LNCaP clone FGC (cell line): ENCODE measurements at places on chromosomes 5 and 9.

DNA sequence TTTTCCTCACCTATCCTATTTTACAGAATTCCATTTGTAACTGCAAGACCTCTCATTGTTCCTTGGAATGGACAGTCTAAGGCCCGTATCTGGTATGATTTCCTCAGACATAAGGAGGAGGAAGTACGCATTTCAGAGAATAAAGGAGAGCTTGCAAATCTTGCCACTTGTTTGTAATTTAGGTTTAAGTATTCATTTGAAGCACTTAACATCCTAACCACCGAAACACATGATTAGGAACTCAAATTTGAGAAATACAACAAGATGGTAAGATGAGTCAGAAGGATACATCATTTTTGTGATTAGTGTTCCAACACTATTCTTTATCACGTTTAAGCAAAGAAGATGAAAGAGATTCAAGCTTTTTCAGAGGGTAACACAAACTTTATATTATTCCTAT is 3.9 kb upstream of the ZCCHC9 start:
- no peak for DNase-seq

DNA sequence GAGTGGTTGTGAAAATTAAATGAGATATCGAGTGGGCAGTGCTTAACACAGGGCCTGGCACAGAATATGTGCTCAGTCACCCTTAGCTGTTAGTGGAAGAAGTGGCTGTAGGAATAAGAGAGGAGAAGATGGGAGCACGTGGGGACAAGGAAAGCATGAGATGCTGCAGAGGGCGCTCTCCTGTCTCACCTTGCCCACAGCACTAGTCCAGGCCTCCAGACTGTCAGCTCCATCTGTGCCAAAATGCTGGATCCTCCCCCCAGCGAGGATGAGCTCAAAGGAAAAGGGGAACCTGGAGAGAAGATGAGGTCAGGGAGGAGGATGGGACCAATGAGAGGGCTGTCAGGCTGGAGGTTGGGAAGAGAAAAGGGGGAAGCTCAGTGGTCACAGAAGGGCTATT is 12.5 kb downstream of the ARAP3 start:
- DNase-seq: no peak

GRCh38 chr5:41636605-41637004 is 126.2 kb upstream of the PLCXD3 start:
- DNase-seq: no peak

DNA sequence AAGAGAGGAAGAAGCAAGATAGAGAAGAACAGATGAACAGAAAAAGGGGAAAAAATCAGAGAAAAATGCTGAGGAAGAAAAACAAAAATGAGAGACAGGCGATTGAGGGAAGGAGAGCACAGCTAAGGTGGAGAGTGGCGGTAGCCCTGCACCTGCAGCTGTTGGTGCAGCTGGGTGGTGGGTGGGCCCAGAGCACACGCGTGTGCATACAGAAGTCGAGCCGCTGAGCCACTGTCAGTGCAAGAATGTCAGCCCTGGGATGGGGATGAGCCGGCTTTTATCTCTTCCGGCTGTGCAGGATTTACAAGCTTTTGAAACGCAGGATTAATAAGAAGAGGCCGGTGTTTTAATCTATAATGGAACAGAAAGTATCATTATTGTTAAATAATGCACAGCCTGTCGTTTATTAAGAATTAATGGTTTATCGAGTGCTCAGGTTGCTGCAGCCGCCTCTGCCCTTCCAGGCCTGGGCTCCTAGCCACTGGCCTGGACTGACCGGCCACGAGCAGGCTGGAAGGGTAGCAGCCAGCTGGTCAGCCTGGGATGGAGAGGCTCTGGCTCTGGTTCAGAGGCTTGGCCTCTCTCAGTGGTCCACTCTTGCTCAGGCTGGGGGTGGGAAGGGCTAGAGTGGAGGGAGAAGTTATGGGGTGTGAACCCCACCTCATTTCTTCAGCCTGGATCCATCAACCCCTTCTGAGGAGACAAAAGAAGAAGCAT is 68.7 kb downstream of the PCDH1 start:
- DNase-seq: no peak

DNA sequence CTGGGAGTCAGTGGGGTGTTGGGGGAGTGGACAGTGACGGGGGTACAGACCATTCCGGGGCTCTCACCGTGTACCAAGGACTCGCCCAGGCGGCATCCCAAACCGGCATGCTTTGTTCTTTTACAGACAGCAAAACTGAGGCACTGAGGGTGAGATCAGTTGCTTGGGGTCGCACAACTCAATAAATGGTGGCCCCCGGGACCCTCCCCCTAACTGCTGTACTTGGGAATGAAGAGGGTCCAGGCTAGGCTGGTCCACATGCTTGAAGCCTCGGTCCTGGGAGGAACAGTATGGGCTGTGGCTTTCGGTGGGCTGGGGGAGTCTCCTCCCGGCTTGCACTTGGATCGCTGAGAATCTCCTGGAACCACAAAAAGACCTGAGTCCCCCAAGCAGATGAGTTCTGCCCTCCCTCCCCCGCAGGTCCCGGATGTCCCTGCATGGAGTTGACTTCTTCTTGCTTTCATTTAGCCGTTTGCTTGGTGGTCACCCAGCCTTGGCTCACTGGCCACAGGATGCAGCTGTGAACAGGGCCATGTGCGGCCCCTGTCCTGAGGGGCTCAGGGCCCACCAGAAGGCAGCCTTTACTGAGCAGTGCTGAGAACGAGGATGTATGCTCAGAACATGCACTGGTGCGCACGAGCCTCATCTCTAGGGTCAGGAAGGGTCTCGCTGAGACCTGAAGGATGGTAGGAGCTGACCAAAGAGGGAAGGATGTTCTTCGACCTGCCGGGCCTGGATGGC is 4.2 kb downstream of the LAMC3 start:
- DNase-seq: no peak

DNA sequence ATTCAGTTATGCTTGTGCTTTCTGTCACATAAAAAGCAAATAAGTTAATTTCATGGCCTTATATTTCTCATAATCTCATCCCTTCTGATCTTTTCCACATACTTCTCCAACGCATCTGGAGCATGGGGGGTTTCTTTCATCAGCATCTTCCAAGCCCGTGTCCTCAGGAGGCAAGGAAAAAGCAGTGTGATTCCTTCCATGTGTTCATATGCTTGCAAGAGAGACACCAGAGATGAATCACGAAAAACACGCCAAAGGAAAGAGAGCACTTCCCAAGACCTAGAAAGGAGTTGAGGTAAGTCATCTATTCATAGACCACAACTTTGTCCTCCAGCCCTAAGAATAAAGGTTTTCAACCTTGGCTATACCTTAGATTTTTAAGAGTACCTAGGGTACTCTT is 26.0 kb upstream of the SVEP1 start:
- DNase-seq: no peak

DNA sequence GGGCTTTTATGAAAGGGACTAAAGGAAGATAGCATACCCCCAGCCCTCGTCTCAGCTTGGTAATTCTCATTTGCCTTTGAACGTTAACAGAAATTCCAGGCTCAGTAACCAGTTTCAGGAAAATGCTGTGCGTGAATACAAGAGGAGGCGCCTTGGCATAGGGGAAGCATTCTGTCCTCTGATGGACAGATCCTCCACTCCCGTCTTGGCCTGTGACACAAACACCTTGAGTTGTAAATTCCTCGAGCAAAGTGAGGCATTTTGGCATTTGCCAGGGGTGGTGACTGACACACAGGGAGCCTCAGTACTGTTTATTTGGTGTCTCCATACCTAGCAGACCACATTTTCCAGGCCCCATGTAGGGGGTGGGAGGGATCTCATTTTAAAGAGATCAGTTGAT is 44.8 kb downstream of the APTX start:
- no peak for DNase-seq

DNA sequence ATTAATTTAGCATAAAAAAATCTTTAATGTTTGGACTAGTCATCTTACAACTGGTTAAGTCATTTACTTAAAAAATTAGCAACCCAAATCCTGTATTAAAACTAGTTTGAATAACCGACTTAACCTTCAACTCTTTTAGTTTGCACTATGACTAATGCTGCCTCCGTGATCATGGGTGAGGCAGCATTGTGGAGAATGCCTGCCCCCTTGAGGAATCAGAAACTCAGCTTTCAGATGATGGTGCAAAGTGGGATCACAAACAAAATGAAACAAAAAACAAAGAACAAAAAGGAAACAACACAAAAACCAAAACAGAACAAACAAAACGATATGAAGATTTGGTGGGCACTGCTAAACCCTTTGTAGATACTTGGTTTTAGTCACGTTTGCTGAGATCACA is 127.0 kb upstream of the PALM2AKAP2 start:
- no peak for DNase-seq

GRCh38 chr9:95078939-95079338 is 238.6 kb downstream of the FANCC start:
- no peak for DNase-seq

GRCh38 chr5:61132559-61132958 is 29.7 kb downstream of the SMIM15 start:
- no peak for DNase-seq

- DNase-seq: no peak
These were observed 846 bp downstream of the MGAT1 start for GRCh38 chr5:180801596-180802324.

- no peak for DNase-seq
These were observed 203.7 kb upstream of the TUT7 start for GRCh38 chr9:86557918-86558317.
